ENCODE measurements at places on chromosomes 2 and 18.

DNA sequence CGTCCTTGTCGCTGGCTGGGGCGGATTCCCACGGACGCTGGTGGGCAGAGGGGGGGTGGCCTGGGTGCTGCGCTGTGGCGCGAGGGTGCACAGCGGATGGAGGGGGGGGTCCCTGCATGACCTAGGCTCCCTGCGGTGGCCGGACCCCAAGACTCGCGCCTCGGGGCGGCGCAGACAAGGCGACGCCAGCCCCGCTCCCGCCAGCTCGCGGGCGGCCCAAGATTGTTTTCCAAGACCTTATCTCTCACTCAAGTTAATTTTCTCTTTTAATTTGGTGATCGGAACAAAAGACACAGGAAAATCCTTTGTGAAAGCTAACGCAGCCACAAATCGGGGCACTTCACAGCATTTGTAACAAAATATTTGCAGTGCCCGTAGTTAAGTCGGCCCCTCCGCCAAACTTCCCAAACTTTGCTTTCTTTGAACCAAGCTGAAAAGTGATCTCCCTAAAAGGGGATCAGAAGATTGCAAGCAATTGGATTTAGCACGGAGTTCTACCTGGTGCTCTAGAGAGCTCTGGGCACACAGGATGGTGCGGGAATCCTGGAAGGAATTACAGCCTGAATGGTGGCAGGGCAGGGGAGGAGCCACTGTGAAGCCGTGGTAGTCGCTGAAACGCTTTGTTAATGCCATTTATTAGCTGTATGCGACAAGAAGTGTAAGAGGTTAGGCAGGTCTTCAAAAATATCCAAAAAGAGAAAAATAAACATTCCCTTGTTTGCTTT is 4.8 kb upstream of the ID2 start:
- DNase-seq = peak; percentile 73

DNA sequence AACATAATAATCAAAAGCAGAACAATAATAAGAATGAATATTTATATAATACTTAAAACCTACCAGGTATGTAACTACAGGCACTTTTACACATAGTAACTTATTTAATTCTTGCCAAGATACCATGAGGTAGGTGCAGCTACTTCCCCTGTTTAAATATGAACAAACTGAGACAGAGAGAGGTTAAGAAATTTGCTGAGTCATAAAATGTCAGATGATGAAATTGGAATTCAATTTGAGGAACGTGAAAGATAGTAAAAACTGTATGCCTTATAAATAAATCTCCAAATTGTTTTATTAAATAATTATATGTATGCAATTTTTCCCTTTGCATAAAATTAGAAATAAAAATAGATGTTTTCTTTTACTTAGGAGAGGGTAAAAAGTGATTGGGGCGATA is 1103.3 kb upstream of the NRXN1 start:
- no peak for DNase-seq

GRCh38 chr18:73462092-73462491 is 594.3 kb upstream of the NETO1 start:
- DNase-seq = no peak

- no peak for DNase-seq
These were observed 173.0 kb downstream of the SMAD7 start for GRCh38 chr18:48777744-48778116.

DNA sequence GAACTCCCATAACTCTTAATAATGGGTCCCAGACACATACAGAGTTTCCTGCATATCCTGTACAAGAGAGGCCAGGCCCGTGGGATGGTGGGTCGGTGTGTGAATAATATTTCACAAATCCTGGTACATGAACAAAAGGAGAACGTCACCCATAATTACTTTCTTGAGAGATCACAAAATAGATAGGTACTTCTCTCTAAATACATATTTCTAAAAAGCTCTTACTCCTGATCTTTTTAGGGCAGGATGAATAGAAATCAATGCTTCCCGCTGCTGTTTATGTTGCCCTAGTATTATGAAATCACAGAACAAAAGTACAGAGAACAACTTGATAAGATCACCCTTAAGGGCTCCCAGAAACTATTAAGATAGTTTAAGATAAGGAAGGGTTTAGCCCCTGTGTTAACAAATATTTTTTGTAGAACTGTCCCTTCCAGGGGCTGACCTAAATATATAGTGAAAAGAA is 5.4 kb downstream of the IRS1 start:
- peak; percentile 35 for DNase-seq
